ENCODE measurements at places on chromosomes 12 and 14. TPM values are rescaled to one million over a fixed set of nuclear protein-coding genes. Genes with fewer than 3 reads are reported as not detected.

DNA sequence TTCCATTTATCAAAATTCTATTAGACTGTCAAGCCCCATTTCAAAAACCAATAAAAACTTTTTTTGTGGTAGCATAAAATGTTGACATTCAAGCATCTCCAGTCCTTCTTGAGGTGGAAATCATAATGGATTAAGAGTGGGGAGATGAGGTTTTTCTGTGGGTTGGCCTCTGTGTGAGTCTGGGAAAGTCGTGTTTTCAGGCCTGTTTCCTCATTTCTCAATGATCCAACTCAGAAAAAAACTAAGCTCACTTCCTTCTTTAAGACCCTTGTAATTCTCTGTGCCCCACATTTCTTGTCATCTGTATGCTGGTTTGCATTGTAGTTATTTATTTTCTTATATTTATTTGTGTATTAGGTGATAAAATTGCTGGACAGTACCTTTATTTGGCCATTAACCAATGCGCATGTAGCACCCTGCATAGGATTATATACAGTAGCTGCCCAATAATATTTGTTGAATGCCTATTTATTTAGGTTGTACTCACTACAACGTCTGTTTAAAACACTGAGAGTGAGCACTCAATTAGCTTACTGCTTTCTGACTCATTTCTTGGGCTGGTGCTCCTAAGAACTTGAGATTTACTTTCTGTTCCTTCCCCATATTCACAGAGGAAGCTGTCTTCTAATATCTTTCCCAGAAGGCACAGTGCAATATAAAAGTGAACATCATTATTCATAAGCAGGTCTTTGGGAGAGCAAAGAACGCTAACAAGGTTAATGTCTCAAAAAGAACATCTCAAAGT lies 121.9 kb downstream of the DNAI7 start:
- DNase-seq, result no peak

DNA sequence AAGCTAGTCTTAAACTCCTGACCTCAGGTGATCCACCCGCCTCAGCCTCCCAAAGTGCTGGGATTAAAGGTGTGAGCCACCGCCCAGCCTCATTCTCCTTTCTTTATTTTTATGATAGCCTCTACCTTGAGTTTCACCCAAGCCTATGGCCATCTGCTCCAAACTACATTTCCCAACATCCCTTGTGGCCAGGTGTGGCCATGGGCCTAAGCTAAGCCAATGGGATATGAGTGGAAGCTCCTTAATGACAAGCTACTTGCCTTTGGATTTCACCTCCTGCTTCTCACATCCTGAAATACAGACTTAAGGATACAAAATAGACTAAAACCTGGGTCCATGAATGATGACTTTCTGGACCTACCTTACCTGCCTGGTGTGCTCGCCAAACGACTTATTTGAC lies 46.2 kb downstream of the DPF3 start:
- DNase-seq, result no peak

- DNase-seq, result no peak
Measured at GRCh38 chr12:43112101-43112920, 439.7 kb downstream of the ADAMTS20 start.

- no peak for DNase-seq
Measured at GRCh38 chr12:122147514-122148290, 26.3 kb downstream of the IL31 start.

The KLHDC1 gene
- 3.5 TPM for total RNA-seq
